NCI-H446 (cell line): ENCODE measurements at places on chromosomes 13 and 19.

GRCh38 chr19:7772752-7773291 lies 9.8 kb downstream of the CLEC4M start:
- DNase-seq = no peak

- DNase-seq = no peak
These were observed 483.7 kb upstream of the ATXN8OS start for GRCh38 chr13:69623973-69624372.

GRCh38 chr13:102440259-102440936 lies 38.5 kb upstream of the FGF14 start:
- peak; percentile 22 for DNase-seq

GRCh38 chr13:109576331-109576813 lies 210.0 kb downstream of the IRS2 start:
- DNase-seq = no peak

- no peak for DNase-seq
These were observed 6.4 kb upstream of the EPHX3 start for GRCh38 chr19:15238639-15239155.

DNA sequence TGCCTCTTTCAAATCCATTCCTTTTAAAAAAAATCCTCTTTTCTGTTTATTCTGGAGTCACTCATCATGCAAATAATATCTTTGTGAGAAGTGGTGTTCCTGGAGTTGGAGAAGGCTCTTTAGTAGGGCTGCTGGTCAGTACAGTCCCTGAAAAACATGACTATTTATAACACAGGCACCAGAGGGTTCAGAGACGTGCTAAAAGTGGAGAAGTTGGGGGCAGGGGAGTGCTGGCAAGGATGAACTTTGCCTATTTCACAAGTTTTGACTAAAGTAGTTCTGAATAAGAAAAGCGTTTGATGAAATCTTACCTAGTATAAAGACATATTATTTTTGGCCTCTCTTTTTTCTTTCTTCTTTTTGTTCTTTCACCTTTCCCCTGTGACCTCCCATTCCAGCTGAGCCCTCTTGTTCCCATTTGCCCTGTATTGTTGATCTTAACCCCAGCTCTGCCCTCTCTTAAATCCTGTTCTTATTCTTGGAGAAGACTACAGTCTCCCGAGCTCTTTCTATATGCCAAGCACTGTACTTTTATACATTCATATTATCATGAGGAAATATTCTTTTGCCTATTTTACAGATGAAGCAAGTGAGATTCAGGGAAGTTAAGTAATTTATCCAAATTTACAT lies 129.1 kb downstream of the TM9SF2 start:
- no peak for DNase-seq

- DNase-seq = no peak
These were observed 221.8 kb downstream of the ENOX1 start for GRCh38 chr13:43564952-43565351.

GRCh38 chr19:38035515-38036495 lies 128.8 kb downstream of the SIPA1L3 start:
- DNase-seq = no peak

DNA sequence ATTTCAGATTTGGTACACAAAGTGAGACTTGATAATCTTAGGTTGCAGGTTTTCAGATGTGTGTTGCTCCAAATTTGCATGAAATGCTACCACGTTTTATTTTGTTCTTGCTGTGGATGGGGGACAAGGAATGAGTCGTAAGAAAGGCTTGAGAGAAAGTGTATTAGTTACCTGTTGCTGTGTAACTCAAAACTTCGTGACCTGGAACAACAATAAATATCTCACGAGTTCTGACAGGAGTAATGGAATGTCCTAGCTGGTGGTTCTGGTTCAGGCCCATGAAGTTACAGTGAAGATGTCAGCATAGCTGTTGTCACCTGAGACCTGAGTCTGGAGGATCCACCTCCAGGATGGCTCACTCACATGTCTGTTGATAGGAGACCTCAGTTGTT lies 1.2 kb downstream of the ZNF8 start:
- no peak for DNase-seq

GRCh38 chr13:85314686-85315085 lies 484.5 kb downstream of the SLITRK6 start:
- DNase-seq = no peak

DNA sequence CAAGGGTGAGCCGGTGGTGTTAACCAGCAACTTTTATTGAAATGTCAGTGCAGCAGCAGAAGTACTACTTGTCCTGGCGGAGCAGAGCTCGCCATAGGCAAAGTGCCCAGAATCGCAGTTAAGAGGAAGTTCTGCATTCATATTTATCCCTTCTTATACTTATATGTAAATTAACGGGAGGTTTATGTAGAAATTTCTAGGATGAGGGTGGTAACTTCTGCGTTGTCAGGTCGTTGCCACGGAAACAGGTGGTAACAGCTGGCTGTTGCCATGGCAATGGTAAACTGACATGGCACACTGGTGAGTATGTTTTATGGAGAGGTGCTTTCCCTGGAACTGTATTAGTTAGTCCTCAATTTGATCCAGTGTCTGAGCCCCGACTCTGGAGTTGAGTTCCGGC lies 2494.9 kb upstream of the PCDH20 start:
- DNase-seq = peak; percentile 22

DNA sequence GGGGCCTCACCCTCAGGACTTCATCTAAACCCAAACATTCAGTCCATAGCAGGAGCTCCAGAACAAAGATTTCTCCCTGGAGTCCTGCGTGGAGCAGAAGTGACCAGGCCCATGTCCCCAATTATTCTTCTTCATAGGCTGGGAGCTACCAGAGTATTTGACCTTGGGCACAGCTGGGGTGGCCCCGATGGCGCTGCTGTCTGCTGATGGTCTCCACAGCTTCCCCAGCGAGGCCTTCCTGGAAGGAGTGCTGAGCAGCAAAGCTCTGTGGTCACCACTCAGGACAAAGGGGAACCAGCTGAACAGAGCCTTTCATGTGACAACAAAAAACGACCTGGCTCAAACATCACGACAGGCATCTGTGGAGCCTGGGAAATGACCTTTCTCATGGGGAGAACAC lies 62.7 kb upstream of the ARGLU1 start:
- DNase-seq = no peak

GRCh38 chr13:24671386-24672113 lies 8.7 kb upstream of the ATP12A start:
- DNase-seq = peak; percentile 30

DNA sequence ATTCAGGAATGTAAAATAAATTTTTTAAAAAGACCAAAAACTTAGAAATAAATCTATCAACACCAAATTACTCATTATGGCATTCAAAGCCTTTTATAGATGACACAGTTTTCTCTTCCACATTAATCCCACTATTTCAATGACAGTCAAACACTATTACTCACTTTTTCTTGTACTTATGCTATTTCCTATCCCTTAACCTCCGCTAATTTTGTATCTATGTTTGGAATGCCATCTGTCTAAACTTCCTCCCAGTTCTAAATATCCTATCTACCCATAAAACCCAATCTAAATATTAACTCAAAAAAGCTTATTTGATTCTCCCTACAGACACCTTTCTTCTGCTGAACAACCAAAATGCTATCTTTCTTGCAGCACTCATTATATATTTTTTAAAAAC lies 203.5 kb downstream of the ENOX1 start:
- DNase-seq = peak; percentile 21

GRCh38 chr13:60655256-60655655 lies 258.2 kb downstream of the TDRD3 start:
- no peak for DNase-seq

GRCh38 chr13:110388108-110388943 lies 81.2 kb downstream of the COL4A2 start:
- no peak for DNase-seq

GRCh38 chr13:27401210-27401609 lies 23.2 kb upstream of the GTF3A start:
- DNase-seq = no peak

- DNase-seq = no peak
These were observed 98.8 kb downstream of the EPSTI1 start for GRCh38 chr13:42893214-42893671.

GRCh38 chr19:8034178-8034525 lies 18.4 kb upstream of the CCL25 start:
- no peak for DNase-seq

GRCh38 chr13:73809561-73809960 lies 324.6 kb downstream of the KLF12 start:
- no peak for DNase-seq

GRCh38 chr19:49591731-49592485 lies 926 bp downstream of the PRR12 start:
- peak; percentile 50 for DNase-seq

- no peak for DNase-seq
These were observed 99.7 kb downstream of the PCDH9 start for GRCh38 chr13:67130444-67130843.

DNA sequence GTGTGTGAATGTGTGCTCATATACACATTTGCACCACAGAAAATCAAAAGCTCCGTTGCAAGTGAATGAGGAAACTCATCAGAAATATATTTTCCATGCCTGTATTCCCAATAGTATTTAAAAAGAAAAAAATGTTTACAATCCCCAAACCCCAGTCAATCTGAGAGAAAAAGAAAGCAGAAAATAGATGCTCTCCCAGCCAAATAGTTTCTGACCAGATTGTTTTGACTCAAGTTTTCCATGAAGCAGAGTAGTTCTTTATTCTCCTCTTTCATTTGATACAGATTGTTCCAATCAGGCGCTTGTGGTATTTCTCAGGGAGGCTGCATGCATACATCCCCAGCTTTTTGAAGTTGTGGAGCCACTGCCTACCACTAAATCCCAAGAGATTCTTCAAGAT lies 110.6 kb downstream of the STARD13 start:
- no peak for DNase-seq

GRCh38 chr19:58054901-58055874 lies 3.9 kb upstream of the ZNF135 start:
- DNase-seq = no peak

DNA sequence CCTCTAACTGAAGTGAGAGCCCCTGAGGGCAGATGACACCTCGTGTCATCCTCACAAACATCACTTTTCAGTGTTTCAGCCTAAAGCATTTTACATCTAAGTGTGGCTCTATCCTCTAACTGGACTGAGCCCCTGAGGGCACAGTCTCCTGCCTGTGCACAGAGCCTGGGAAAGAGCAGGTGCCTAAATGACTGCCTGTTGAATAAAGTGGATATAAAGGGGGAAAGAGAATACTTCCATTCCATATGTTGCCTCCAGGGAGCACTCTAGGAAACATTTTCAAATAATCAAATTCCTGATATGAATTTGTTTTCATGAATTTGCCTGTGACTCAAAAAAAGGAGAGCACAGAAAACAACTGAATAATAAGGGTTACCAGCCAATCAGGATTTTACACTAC lies 32.2 kb downstream of the CNMD start:
- DNase-seq = peak; percentile 1

DNA sequence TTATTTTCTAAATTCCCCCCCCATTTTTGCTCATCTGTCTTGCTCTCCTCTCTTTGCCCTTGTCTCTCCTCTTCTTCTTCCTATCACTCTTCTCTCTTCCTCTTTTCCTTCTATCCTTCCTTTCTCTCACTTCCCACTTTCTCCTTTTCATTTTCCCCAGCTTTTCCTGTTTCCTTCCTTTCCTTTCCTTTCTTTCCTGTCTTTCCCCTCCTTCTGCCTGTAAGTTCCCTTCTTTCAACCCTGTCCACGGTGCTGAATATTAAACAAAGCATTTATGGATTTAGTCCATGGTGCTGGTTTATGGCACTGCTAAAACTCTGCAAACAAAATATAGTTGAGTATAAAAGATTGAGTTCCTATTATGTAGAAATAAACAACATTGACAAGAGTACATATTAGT lies 27.6 kb downstream of the SCEL start:
- DNase-seq = no peak

- no peak for DNase-seq
These were observed 15.0 kb downstream of the ZNF350 start for GRCh38 chr19:51971624-51972023.

GRCh38 chr13:74569251-74569650 lies 435.0 kb upstream of the KLF12 start:
- DNase-seq = no peak

- DNase-seq = no peak
These were observed 409.1 kb downstream of the FGF9 start for GRCh38 chr13:22079961-22080360.

DNA sequence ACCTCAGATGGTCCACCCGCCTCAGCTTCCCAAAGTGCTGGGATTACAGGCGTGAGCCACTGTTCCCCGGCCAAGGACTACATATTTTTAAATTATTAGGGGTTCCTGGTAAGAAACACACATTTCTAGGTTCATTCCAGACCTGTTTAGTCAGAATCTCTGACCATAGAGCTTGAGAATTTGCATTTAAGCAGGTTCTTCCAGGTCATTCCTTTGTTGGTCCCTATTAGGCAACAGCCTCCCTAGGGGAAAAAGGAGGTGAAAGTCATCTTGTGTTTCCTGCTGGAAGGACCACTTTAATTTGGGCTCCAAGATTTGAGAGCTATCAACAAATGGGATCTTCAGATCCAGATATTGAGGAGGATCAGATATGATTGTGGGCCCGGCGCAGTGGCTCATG lies 16.3 kb downstream of the S1PR2 start:
- no peak for DNase-seq

DNA sequence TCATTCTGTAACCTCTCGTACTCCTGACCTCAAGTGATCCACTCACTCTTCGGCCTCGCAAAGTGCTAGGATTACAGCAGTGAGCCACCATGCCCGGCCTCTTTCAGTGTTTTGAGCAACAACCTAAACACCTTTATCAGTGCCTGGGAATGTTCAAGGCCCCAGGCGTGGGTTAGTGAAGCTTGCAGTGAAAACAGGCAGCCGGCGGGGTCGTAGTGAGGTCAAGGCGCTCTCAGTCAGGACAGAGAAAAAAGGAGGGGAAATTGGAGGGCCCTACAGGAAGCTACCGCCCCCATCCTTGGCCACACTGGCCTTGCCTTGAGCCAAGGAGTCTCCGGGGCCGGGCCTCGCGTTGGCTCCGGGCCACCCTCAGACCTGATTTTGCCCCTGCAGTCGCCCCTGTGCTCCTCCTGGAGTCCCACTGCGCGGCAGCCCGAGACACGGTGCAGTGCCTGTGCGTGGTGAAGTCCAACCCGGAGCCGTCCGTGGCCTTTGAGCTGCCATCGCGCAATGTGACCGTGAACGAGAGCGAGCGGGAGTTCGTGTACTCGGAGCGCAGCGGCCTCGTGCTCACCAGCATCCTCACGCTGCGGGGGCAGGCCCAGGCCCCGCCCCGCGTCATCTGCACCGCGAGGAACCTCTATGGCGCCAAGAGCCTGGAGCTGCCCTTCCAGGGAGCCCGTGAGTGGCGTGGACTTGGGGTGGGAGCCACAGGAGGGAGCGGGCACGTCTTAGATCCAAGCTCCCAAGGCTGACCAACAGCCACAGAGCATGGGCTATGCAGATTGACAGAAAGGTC lies 17.7 kb downstream of the MAG start:
- no peak for DNase-seq

GRCh38 chr19:46875234-46875633 lies 14.4 kb downstream of the ARHGAP35 start:
- DNase-seq = no peak

DNA sequence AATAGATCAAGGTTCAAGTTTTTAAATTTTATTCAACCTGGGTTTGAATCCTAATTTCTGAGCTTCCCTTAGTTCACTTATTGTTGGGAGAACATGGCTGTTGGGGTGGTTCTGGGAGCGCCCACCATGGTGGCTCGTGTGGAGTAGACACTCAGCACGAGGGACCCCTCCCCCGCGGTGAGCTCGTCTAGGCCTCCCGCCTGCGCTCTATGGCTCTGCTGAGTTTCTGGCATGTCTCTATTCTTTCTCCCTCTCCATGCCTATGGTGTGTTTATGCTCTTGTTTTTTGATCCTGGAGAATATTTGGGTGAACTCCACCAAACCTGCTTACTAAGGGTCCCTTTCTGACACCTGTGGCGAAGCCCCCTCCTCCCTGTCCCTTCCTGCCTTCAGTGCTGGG lies 1.6 kb upstream of the EPN1 start:
- DNase-seq = no peak

- DNase-seq = no peak
These were observed 5.1 kb upstream of the PCDH9 start for GRCh38 chr13:67235265-67235664.
